ENCODE measurements at places on chromosomes 2 and 18.

GRCh38 chr2:189633392-189633811 lies 27.9 kb upstream of the ASNSD1 start:
- DNase-seq, result no peak

GRCh38 chr18:79695856-79696850 lies 16.6 kb downstream of the CTDP1 start:
- DNase-seq, result no peak

DNA sequence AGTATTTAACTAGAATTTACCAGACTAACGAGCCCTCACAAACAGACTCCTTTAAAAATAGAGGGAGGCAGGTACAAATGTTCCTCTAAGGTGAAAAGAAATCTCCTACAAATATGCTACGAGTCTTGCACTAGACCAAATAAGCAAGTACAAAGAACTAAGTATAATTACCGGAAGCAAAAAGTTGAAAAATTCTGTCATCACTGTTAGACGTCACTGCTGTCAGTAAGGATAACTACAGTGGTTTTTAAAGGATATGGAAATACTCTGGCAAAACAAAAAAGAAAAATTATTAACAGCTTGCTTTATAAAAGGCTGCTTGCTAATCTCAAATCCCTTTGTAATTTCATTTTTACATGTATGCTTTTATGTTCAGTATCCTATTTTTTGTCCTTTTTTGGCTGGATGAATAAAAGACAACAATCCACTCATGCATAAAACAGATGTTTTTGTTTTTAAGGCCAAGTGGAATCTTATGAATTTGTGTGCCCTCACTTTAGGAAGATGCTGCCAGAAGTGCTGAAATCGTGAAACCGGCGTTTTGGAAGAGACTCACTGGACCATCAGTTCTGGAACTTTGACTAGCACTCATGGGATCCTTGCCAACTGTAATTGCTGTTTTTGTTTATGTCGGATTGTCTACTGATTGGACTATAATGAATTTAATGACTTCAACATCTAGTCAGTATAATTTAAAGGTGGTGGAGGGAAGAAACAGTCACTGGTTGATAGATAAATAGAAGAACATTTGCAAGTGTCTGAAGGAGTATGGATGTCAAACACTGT lies 6.7 kb downstream of the ZNF521 start:
- DNase-seq, result no peak

DNA sequence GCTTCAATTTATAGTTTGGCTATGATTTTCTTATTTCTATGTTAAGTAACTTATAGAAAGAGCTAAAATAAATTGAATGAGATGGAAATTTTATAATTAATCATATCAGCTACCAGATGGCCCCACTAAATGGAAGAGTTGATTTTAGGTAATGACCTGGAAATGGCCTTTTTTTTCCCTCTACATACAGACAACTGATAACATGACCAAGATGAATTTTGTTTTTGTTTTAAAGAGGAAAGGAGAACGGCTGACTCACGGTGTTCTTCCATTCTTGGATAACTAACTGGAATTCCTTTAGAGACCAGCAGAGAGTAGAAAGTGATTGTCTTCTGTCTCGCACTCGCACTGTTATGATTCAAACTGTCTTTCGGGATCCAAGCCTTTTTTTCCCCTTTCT lies 91.0 kb downstream of the TMEM185B start:
- no peak for DNase-seq

- DNase-seq, result no peak
Measured at GRCh38 chr2:161135951-161136593, 24.2 kb upstream of the TANK start.

GRCh38 chr18:7577706-7578105 lies 10.6 kb downstream of the PTPRM start:
- DNase-seq, result no peak

DNA sequence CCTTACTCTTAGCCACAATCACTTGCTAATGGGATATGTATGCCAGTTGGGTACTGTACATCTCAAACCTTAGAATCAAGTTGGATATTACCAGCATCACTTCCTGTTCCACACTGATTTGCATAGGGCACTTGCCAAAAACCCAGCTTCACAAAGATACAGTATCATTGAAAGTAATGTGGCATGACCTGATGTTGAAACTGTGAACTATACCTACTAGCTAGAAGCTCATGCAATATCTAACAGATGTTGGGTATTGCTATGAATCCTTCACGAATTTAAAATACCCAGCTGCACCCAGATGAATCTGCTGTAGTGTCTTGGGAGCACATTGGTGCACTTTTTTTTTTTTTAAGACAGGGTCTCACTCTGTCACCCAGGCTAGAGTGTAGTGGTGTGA lies 6.5 kb upstream of the STAMBP start:
- DNase-seq, result no peak

- DNase-seq, result no peak
Measured at GRCh38 chr2:12178289-12179080, 432.1 kb downstream of the LPIN1 start.

DNA sequence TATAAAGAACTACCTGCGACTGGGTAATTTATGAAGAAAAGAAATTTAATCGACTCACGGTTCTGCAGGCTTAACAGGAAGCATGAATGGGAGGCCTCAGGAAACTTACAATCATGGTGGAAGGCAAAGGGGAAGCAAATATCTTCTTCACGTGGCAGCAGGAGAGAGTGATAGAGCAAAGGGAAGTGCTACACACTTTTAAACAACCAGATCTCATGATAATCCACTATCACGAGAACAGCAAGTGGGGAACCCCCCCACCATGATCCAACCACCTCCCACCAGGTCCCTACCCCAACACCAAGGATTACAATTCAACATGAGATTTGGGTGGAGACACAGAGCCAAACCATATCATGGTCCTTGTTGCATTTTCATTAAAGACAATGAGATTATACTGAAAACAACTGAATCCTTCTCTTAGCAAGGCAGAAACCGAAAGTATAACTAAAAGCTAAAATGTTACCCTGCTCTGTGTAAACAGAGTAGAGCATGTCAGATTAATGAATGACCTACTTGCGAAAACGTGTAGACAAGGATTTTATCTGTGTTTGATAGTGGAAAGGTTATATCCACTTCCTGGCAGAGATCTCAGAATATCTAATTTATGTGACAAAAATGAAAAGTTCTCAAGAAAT lies 60.1 kb upstream of the RBBP8 start:
- DNase-seq, result no peak

- DNase-seq, result no peak
Measured at GRCh38 chr2:29480426-29480825, 365.2 kb downstream of the CLIP4 start.

DNA sequence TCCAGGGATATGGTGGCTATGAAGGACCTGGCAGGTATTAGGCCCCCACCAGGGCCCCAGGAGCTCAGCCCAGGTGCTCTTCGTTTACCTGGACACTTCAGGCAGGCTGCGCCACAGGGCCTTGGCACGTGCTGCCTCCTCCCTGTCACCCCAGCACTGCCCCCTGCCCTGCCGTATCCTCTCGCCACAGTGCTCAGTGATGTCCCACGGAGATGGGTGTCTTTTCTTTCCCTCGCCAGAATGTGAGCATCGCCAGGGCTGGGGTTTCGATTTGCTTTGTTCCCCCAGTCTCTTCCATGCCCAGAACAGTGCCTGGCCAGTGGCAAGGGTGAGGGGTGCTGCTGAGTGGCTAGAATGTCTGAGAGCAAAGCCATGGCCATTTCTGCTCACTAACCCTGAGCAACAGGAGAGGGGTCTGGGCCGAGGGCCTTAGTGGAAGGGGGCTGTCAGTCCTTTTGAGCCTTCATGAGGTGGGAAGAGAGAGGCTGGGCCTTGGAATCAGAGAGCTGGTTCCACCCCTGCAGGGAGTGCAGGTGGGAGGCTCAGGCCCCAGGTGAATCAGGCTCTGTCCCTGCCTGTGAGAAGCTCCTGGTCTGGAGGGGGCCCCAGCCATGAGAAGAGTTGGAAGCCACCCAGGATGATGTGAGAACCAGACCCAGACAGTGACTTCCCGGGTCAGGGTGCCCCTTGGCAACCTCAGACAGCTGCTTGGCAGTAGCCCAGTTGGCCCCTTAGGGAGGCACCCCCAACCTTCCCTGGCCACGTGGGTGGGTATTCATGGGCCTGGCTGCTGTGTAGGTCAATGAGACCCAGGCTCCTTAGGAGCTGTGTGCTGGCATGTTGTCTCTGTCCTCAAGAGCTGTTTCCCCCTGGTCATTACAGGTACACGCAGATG lies 129.9 kb upstream of the HS6ST1 start:
- no peak for DNase-seq

DNA sequence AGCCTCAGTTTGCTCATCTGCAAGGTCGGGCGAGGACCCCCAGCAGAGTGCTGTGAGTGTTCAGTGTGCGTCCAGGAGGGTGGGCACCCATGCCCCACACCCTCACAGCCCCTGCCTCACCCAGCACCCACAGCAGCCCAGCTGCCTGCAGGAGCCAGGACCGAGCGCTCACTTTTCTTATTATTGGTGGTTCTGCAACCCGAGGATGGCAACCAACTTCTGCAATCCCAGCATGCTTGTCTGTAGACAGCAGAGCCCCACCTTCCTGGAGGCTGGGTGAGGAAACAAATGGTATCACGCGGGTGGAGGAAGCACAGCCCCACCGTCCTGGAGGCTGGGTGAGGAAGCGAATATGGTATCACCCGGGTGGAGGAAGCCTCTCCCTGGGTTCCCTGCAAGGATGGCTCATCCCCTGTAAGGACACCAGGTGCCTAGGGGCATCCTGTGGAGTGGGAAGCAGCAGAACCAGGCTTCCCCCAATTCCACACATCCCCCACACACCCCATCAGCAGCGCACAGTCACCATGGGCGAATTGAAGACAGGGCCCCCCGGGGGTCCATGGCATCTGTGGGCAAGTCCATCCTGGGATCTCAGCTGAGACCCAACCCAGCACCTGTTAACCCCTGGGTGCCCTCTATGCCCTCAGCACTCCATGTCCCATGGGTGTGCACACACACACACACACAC lies 220.5 kb upstream of the RAB6C start:
- no peak for DNase-seq

- no peak for DNase-seq
Measured at GRCh38 chr2:215138479-215138878, at the start of gene ABCA12. ABCA12 (minus strand) TSS chr2:215138626; CDS start chr2:215138208, 418 bp downstream.

GRCh38 chr18:74286106-74286855 lies 5.5 kb downstream of the CYB5A start:
- no peak for DNase-seq

DNA sequence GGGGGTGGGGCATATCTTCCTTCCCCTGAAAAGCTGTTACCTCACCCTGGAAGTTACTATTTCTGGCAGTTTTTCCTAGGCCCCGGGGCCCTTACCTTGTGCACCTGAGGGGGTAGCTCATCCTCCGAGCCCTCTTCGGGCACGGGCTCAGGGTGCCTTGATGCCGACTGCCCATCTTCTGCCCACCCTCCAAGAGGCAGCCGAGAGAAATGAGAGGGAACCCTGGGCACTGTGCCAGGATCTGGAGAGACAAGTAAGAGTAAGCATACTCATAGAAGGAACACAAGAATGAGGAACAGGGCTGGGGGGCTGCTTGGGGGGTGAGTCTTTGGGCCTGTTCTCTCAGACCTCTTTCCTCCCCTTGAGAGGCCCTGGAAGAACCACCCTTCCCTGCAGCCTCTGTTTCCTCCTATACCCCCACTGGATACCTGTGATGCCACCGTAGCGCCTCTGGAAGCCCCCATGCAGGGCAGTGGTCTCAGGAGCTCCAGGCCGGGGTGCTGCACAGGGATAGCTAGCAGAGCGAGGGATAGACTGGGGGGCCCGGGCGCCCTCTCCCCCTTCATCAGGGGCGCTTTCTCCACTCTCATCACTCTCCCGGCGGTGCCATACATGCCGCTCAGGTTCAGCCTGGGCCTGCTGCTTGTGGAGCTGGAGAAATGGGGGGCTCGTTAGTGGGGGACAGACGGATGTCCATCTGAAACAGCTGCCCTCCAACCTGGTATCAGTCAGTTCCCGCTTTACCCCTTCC lies 2.1 kb upstream of the ABCB6 start:
- DNase-seq, result no peak

- DNase-seq, result no peak
Measured at GRCh38 chr18:48806551-48807261, 144.1 kb downstream of the SMAD7 start.

GRCh38 chr18:59631583-59632181 lies 65.5 kb downstream of the CCBE1 start:
- DNase-seq, result no peak

GRCh38 chr18:4821801-4822200 lies 366.7 kb upstream of the DLGAP1 start:
- DNase-seq, result no peak

- DNase-seq, result no peak
Measured at GRCh38 chr2:58922245-58922644, 681.1 kb upstream of the FANCL start.

GRCh38 chr2:207706936-207707860 lies 4.2 kb upstream of the CCNYL1 start:
- no peak for DNase-seq

DNA sequence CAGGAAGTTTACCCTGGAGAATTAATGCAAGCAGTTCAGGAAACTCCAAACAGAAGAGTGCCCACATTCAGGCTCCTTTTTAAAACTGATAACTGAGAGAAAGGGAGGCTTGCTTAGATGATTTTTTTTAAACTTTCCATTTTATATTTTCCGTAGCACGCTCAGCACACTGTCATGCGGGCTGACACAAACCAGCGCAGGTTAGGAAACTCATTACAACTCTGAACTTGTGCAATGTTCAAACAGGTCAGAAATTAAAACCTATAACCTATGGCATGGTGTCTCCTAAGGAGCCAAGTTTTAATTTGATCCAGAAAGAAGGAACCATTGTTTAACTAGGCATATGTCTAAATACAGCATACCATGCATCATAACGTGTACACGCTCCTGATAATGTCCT lies 117.7 kb upstream of the SMIM21 start:
- DNase-seq, result no peak

- no peak for DNase-seq
Measured at GRCh38 chr2:19936203-19936602, 34.4 kb upstream of the TTC32 start.

- DNase-seq, result no peak
Measured at GRCh38 chr2:47129191-47129706, 25.9 kb downstream of the STPG4 start.

DNA sequence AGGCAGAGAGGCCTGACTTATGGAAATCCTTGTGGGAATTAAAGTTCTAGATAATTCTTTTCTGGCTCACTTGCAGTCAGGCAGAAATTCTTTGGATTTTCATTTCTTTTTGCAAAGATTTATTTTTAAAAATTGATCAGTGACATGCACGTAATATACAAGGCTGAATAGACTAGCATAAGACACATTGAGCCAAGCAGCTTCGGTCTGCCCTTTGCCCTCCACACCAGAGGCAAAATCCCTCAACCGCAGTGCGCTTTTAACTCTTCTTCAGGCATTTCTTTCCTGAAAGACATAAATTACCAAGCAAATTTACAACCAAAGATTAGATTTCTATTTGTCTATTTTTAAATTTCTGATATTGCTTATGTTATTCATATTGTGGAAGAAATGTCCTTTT lies 227.9 kb downstream of the LOXHD1 start:
- DNase-seq, result no peak

DNA sequence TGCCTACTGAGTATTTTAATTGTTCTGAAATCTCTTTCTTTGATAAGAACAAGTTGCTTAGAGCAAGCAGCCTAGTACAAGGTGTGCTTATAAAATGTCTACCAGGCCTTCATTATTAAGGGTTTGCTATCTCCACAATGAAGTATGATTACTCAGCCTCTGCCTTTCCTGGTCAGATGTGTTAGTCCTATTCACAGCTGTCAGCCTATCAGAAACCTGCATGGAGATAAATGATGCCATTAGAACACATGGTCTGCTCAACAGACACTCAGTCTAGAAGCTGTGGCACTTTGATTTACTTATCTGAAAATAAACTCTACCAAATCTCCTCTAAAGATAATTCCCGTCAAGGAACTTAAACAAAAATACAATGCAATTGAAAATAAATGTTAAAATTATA lies 448.7 kb downstream of the ERBB4 start:
- no peak for DNase-seq

- no peak for DNase-seq
Measured at GRCh38 chr2:147681093-147681492, 163.7 kb upstream of the ACVR2A start.
